Stimulated activated naive B cell treated with anti-CD40 and anti-IgM and Interleukin-4, amounts not matched to agents 10 μg/mL and 1 μg/mL and 100 μg/mL, for 72 hours (primary cell): ENCODE measurements at places on chromosomes 11 and 22.
A peak's percentile ranks its signal among the peaks of the same experiment; 100 is the strongest.

GRCh38 chr11:105073456-105074165 lies 28.5 kb upstream of the CARD16 start:
- peaks cover 4% of the 10 kb centered on the region for H3K27me3 ChIP-seq
- DNase-seq, result no peak
- no peak overlapping the region for H3K27ac ChIP-seq
- no peaks in the 10 kb centered on the region for H3K4me1 ChIP-seq
- no peak overlapping the region for H3K4me3 ChIP-seq

DNA sequence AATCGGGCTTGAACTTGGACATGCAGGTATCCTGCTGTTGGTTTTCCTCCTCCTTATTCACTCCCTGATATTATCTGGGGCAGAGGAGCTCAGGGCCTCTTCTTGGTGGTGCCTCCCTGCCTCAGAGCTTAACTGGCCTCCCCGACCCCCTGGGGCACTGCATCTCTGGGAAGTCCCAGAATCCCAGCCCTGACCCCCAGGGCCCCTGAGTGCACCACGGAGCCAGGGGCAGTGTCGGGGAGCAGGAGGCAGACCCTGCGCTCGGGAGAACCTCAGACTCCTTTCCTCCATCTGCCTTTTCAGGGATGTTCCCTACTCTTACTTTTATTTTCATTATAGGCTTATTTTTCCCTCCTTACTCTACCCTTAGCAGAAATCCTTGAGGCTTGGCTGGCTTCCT lies 537.0 kb downstream of the BRD1 start:
- H3K36me3 ChIP-seq, result peaks cover 3% of the 10 kb centered on the region
- H3K27me3 ChIP-seq, result peaks cover 9% of the 10 kb centered on the region
- DNase-seq, result no peak
- no peak overlapping the region for H3K27ac ChIP-seq
- H3K4me3 ChIP-seq, result no peak overlapping the region
- no peaks in the 10 kb centered on the region for H3K4me1 ChIP-seq

GRCh38 chr11:99068832-99069231 lies 48.1 kb downstream of the CNTN5 start:
- no peak overlapping the region for H3K27ac ChIP-seq
- no peak overlapping the region for H3K4me3 ChIP-seq
- DNase-seq, result no peak
- no peaks in the 10 kb centered on the region for H3K36me3 ChIP-seq
- no peaks in the 10 kb centered on the region for H3K4me1 ChIP-seq
- H3K27me3 ChIP-seq, result no peaks in the 10 kb centered on the region

- no peak for DNase-seq
- no peaks in the 10 kb centered on the region for H3K4me1 ChIP-seq
- H3K36me3 ChIP-seq, result peaks cover 2% of the 10 kb centered on the region
- H3K4me3 ChIP-seq, result no peak overlapping the region
- no peak overlapping the region for H3K27ac ChIP-seq
Measured at GRCh38 chr11:56932572-56933220, 56.0 kb upstream of the OR5AK2 start.

- peak overlapping the region; percentile 82 for H3K4me3 ChIP-seq
- no peaks in the 10 kb centered on the region for H3K36me3 ChIP-seq
- H3K4me1 ChIP-seq, result peaks cover 23% of the 10 kb centered on the region
- peak overlapping the region; percentile 88 for H3K27ac ChIP-seq
- peaks cover 13% of the 10 kb centered on the region for H3K27me3 ChIP-seq
- DNase-seq, result peak; percentile 51
Measured at GRCh38 chr11:2892215-2892966, 6.8 kb upstream of the CDKN1C start.

GRCh38 chr11:128476729-128477128 lies 110.6 kb downstream of the ETS1 start:
- DNase-seq, result no peak
- H3K36me3 ChIP-seq, result peaks cover 68% of the 10 kb centered on the region
- H3K4me1 ChIP-seq, result peaks cover 78% of the 10 kb centered on the region
- no peak overlapping the region for H3K4me3 ChIP-seq
- H3K27me3 ChIP-seq, result no peaks in the 10 kb centered on the region

- H3K4me1 ChIP-seq, result no peaks in the 10 kb centered on the region
- H3K4me3 ChIP-seq, result no peak overlapping the region
- no peaks in the 10 kb centered on the region for H3K27me3 ChIP-seq
- H3K27ac ChIP-seq, result no peak overlapping the region
- DNase-seq, result no peak
Measured at GRCh38 chr11:134559602-134559962, 147.5 kb upstream of the B3GAT1 start.

DNA sequence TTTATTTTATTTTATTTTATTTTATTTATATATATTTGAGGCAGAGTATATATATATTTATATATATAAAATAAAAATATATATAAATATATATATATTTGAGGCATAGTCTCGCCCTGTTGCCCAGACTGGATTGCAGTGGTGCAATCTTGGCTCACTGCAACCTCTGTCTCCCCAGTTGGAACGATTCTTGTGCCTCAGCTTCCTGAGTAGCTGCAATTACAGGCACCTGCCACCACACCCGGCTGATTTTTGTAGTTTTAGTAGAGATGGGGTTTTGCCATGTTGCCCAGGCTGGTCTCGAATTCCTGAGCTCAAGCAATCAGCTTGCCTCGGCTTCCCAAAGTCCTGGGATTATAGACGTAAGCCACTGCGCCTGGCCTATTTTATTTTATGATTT lies 31.4 kb downstream of the ACO2 start:
- peaks cover 48% of the 10 kb centered on the region for H3K4me1 ChIP-seq
- peaks cover 21% of the 10 kb centered on the region for H3K36me3 ChIP-seq
- no peak for DNase-seq
- peak overlapping the region; percentile 42 for H3K27ac ChIP-seq

GRCh38 chr11:69878144-69878883 lies 59.1 kb upstream of the FGF3 start:
- H3K36me3 ChIP-seq, result no peaks in the 10 kb centered on the region
- no peak overlapping the region for H3K27ac ChIP-seq
- peaks cover 11% of the 10 kb centered on the region for H3K27me3 ChIP-seq
- no peak for DNase-seq
- no peaks in the 10 kb centered on the region for H3K4me1 ChIP-seq
- H3K4me3 ChIP-seq, result no peak overlapping the region

DNA sequence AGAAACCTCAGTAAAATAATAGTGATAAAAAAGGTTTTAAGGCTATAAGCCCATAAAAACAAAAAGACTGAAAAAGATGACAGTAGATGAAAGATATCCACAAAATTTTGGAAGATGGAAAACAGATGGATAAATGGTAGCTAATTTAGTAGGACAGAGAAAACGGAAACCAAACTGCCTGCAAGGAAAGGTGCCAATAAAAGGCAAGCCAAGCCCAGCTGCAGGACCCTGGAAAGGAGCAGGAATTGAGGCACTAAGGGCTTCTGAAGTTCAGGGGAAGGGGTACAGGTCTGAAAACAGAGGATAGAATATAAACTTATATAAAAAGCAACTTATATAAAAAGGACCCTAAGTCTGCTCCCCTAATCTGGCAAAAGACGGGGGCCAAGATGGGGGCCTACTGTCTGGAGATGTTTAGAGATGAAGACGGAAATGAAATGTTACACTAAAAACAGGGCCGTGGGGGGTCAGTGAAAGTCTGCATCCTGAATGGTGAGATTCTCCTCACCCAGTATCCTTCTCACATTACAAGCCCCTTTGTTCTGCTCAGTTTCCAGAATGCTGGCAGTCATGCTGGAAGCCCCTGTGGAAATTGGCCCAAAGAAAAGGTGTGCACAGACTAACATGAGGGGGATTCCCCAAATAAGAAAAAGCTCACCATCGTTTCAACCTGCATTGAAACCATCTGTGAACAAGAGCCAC lies 269.3 kb upstream of the PITPNB start:
- no peaks in the 10 kb centered on the region for H3K4me1 ChIP-seq
- H3K27me3 ChIP-seq, result peaks cover 26% of the 10 kb centered on the region
- no peak overlapping the region for H3K27ac ChIP-seq
- H3K36me3 ChIP-seq, result no peaks in the 10 kb centered on the region
- H3K4me3 ChIP-seq, result no peak overlapping the region

- H3K4me1 ChIP-seq, result no peaks in the 10 kb centered on the region
- peaks cover 51% of the 10 kb centered on the region for H3K36me3 ChIP-seq
- DNase-seq, result no peak
- H3K4me3 ChIP-seq, result no peak overlapping the region
- no peak overlapping the region for H3K27ac ChIP-seq
Measured at GRCh38 chr11:44130751-44131150, 35.3 kb downstream of the EXT2 start.

DNA sequence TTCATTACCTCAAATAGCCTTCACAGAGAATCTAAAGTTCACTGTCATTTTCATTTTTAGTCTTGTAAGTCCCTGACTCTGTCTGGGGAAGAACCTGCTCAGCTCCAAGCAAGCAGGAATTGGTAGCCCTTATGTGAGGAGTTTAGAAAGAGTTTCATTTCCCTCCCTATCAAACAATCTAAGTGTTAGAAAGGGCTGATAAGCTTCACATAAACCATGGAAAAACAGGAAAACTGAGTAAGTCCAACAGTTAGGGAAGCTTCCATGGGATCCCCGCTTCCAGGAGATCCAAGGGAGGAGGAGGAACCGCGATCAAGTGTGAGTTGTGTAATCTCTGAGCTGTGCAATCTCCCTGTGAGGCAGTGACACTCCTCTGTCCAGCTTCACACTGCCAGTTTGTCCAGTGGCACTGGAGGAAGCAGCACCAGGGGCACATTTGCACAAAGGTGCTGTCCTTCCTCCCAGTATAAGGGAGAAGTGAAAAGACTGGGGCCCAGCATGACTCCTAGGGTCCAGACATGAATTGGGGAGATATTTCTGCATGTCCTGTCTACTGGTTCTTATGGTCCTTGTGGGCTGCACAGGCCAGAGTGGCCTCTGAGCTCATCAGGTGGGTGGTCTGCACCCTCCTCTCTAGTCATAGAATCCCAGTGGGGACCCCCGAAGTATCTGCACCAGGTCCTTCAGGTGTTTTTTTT lies 4.3 kb downstream of the PRAME start:
- H3K27ac ChIP-seq, result peak overlapping the region; percentile 25
- peak overlapping the region; percentile 29 for H3K4me3 ChIP-seq
- no peaks in the 10 kb centered on the region for H3K27me3 ChIP-seq
- H3K4me1 ChIP-seq, result peaks cover 24% of the 10 kb centered on the region

DNA sequence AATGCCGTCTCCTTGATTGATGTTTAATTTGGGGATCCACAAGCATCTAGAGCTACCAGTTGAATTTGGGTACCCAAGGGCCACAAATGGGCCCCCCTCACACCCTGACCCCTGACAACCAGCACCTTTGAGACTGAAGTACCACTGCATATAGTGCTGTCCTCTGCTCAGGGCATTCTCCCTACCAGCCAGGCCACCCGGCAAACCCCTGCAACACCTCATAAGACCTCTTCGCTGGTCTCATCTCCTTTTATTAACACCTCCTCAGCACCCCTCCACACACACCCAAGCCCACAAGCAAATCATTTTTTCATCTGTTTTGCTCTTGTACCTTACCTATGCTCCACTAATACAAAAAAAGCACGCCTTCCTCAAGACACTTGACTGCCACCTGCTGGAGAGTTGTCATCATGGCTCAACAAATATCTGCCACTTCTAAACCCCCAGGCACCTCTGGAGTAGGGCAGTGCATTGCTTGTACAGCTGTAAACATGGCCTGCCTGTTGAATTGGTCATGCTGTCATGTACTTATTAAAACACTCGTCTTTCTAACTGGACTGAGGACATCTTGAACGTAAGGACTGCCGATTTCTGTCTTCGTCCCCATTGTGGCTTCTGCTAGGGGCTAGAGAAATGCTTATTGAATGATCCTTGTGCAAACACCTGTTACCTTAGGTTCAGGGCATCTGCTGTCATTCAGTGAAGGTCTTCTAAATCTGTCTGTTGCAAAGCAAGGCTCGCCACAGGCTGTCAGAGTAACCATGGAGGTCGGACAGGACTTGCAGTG lies 66.5 kb downstream of the BMAL1 start:
- peak overlapping the region; percentile 57 for H3K27ac ChIP-seq
- H3K36me3 ChIP-seq, result no peaks in the 10 kb centered on the region
- peak; percentile 45 for DNase-seq
- H3K4me3 ChIP-seq, result no peak overlapping the region
- no peaks in the 10 kb centered on the region for H3K27me3 ChIP-seq
- peaks cover 45% of the 10 kb centered on the region for H3K4me1 ChIP-seq

DNA sequence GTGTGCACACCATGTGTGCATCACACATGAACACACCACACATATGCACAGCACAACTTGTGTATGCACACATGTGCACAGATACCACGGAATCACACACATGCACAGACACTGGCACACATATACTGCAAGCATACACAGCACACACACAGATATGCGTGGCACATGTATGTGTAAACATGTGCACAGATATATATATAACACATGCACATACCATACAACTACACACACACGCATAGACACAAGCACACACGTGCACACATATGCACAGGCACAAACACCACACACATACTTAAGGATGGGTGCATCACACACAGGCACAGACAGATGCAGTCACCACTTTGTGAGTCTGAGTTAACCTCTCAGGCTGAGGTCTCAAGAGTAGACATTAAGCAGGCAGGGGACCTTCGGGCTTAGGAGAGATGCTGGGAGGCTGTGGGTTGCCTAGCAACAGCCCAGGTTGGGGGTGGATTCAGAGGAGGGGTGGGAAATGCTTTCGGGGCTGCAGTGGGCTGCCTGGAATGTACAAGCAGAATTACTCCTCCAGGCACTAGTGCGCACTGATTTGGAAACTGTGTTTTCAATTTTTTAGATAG lies 82.9 kb downstream of the MYO18B start:
- peaks cover 38% of the 10 kb centered on the region for H3K27me3 ChIP-seq
- no peak overlapping the region for H3K4me3 ChIP-seq
- no peaks in the 10 kb centered on the region for H3K36me3 ChIP-seq
- no peak overlapping the region for H3K27ac ChIP-seq
- no peak for DNase-seq

- peaks cover 17% of the 10 kb centered on the region for H3K4me1 ChIP-seq
- H3K36me3 ChIP-seq, result no peaks in the 10 kb centered on the region
- DNase-seq, result no peak
- peak overlapping the region; percentile 94 for H3K27ac ChIP-seq
Measured at GRCh38 chr11:124798991-124799347, 1.2 kb downstream of the MSANTD2 start.

DNA sequence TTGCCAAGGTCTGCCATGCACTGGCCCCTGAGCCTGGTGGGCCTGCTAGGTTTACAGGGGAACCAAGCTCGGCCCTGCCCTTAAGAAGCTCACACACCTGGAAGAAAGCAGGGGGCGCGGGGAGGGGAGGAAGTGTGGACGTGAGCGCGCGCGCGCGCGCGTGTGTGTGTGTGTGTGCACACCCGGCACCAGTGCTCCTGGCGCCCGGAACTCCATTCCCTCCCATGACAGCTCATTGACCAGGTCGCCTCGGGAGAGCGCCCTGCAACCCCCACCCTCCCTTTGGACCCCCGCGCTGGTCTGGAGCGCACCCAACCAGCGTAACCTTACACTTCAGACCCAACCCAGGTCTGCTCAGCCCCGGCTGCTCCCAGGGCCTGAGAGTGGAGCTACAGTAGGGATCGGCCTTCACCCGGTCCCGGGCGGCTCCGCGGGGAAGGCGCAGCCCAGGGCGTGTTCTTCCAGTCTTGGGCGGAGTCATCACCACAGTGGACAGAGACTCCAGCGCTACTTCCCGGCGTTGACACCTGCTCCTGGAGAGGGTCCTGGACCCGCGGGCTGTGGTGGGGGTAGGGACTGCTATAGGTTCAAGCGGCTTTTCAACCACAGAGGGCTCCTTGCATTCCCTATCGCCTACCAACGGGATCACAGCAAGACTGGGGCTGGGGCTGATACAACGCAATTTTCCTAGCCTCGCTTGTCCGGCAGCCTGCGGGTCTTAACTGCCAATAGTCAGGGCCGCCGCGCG lies 1.5 kb downstream of the GALNT18 start:
- no peak for DNase-seq
- peaks cover 55% of the 10 kb centered on the region for H3K27me3 ChIP-seq
- no peak overlapping the region for H3K27ac ChIP-seq
- H3K4me1 ChIP-seq, result peaks cover 9% of the 10 kb centered on the region
- H3K36me3 ChIP-seq, result no peaks in the 10 kb centered on the region
